ENCODE measurements at places on chromosomes 7 and 10.

- DNase-seq = no peak
These were observed 76.9 kb downstream of the ELMO1 start for GRCh38 chr7:37371755-37372154.

DNA sequence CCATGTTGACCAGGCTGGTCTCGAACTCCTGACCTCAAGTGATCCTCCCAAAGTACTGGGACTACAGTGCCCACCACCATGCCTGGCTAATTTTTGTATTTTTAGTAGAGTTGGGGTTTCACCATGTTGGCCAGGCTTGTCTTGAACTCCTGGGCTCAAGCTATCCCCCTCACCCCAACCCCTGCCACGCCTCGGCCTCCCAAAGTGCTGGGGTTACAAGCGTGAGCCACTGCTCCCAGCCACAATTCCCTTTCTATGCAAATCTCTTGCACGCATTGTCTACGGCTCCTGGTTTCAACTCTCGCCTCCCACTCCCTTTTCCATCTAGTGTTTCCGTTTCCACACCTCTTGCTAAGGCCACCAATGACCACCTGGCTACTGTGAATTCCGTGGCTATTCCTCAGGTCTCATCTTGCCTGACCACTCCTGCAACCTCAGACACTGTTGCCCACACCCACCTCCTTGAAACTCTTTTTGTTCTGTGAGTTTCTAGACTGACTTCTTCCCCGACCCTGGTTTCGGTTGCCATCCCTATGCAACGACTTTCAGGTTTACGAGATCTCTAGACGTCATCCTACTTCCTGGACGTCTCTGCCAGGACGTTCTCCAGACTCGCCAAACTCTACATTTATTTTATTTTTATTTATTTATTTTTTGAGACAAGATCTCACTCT is 3.4 kb downstream of the CLDN3 start:
- DNase-seq = no peak

DNA sequence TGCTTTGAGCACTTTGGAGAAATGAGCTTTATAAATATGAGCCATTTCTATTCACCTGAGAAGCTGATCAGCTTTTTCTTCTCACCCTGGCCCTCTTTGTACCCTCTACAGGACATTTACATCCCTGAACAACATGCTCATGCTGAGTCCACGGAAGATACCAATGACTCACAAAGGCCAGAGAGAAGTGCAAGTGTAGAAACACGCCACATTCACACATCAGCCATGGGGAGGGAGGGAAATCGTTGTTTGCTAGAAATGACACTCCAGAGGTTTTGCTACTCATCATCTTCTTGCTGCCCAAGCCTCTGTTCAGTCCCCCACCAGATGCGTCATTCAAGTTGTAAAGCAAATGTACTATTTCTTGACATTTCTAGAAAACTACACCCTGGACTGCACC is 2.8 kb upstream of the UCN3 start:
- no peak for DNase-seq

- DNase-seq = no peak
These were observed 32.7 kb upstream of the RBAK start for GRCh38 chr7:5012985-5013384.

- DNase-seq = no peak
These were observed 163.2 kb upstream of the GPR26 start for GRCh38 chr10:123502983-123503382.

GRCh38 chr10:34758447-34758996 is 56.6 kb downstream of the PARD3 start:
- DNase-seq = no peak

DNA sequence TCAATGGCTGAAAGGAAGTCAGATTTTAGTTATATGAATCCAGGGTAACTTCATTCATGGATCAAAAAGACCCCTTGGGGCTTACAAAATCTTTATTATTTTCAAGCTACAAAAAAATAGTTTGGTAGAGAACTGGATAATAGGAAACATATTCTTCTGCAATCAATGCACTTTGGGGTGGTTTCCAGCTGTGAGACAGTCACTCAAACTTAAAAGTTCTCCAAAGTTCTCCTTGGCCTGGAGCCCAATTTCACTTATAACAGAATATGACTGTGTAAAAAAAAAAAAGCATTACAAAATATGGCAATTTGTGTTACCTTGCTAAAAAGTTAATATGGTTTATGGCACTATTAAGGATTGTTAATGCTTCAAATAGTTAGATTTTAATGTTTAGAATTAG is 255.5 kb downstream of the AGMO start:
- DNase-seq = no peak

GRCh38 chr10:88553116-88553752 is 29.9 kb downstream of the RNLS start:
- DNase-seq = peak; percentile 19

DNA sequence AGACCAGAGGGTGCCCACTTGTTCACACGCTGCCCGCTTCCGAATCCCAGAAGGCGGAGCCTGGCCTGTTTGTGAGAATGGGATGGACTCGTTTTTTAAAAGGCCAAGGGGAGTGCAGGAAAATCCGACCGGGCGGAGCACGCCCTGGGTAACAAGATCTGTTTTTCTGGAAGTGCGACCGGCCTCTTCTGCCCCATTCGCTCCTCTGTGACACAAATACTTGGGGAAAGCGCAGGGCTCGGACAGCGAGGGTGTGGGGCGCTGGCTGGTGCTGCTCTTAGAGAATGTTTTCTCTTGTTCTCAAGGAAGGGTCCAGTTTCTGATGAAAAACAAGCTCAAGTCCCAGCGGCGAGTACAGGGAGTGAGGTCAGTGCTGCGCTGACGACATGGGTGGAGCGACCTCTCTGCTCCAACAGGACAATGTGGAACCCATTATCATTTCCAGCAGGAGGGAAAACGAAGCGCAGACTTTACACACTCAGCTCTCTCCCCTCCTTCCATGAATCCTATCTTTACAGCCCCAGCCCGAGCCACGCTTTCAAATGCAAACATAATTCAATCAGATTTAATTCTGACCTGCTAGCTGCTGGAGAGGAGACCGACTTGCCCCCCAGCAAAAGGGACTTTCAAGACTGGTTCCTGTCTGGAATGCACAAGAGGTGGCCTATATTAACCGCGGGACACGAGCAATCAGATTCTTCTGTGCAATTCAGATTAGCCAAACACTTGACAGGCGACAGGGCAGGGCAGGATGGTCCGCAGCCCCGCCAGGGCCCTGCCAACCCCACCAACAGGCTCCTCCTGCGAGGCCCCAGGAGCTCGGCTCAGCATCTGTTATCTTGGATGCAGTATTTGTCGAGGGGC is 1.1 kb downstream of the RADIL start:
- no peak for DNase-seq

- DNase-seq = no peak
These were observed 663.6 kb downstream of the GRM8 start for GRCh38 chr7:126589068-126589684.

- no peak for DNase-seq
These were observed 94.8 kb upstream of the ZNF804B start for GRCh38 chr7:88664630-88665233.

DNA sequence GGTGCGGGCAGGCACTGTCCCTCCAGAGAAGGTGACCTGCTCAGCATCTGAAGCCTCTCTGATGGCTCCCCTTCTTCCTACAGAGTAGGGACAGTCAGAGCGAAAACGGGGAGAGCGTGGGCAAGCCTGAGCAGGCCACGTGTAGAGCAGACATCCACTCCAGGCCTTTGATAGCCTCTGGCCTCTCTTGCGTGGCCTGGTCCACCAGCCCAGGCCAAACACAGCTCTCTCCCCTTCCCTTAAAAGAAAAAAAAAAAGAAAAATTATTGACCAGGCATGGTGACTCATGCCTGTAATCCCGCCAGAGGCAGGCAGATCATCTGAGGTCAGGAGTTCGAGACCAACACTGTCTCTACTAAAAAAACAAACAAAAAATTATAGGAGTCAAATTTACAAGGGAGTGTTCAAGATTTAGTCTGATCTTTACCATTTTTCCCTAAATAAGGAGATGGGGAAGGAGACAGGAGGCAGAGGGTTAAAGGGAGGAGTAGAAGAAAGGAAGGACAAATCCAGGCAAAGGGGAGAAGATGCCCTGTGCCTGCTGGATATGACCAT is 84.8 kb downstream of the PLXNA4 start:
- no peak for DNase-seq

DNA sequence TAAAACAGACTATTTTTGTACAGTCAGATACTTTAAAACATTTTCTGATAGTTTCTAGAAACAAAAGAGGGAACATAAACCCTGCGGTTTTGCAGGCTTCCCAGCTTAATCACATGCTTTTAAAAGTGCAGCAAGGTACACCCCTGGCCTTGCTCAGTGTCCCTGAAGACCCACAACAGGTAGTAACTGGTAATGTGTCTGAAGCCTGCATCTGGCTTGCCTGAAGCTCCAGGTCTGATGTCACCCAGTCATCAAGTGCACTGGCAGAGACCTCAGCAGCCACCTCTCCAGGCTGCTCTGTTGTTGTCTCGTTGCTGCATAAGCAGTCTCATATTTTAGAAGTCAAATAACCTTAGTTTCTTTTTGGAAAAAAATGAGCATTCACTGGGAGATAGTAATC is 376.1 kb upstream of the MTPN start:
- no peak for DNase-seq

- no peak for DNase-seq
These were observed 75.0 kb upstream of the SFMBT2 start for GRCh38 chr10:7485799-7486198.

DNA sequence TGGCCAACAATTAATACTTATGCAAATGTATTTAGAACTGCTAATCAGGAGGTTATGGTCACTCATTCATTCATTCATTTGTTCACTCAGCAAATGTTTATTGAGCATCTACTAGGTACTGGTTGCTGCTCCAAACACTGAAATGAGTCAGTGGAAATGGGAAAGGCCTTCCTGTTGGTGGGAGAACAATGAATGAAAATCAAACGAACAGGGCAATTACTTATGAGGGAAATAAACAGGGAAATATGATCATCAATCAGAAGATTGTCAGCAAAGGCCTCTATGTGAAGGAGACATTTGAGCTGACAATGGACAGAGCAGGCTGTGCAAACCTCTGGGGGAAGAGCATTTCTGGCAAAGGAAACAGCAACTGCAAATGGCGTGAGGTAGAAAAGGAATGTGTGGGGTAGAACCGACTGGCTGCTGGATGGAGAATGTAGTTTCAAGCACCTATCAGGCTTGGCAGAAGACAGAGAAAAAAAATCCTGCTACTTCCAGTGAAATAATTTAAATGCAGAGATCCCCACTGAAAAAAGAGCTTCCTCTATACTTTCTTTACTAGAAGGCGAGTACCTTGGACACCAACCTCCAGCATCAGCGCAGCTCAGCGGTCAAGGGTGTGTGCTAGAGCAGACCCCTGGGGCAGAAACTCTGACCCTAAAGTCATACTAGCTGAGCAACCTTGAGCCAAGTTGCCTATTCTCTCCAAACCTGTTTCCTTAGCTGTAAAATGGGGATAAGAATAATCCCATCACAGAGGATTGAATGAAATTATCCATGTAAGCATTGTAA is 108.8 kb upstream of the EEPD1 start:
- DNase-seq = no peak

DNA sequence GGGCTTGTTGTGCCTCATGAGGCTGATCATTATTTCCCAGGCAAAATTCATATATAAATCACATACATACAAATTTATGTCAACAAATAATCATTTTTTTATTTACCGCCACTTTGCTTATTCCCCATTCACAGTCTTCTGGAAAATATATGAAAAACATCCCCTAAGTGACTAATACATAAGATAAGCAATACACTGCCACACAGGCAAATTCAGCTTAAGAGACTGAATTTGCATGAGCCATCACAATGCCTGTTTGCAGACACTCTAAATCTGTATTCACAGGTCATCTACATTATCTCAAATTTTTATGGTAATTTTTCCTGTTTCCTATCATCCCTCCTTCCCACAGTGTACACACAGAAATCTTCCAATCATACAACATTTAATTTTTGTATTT is 13.2 kb downstream of the OSBPL3 start:
- no peak for DNase-seq

DNA sequence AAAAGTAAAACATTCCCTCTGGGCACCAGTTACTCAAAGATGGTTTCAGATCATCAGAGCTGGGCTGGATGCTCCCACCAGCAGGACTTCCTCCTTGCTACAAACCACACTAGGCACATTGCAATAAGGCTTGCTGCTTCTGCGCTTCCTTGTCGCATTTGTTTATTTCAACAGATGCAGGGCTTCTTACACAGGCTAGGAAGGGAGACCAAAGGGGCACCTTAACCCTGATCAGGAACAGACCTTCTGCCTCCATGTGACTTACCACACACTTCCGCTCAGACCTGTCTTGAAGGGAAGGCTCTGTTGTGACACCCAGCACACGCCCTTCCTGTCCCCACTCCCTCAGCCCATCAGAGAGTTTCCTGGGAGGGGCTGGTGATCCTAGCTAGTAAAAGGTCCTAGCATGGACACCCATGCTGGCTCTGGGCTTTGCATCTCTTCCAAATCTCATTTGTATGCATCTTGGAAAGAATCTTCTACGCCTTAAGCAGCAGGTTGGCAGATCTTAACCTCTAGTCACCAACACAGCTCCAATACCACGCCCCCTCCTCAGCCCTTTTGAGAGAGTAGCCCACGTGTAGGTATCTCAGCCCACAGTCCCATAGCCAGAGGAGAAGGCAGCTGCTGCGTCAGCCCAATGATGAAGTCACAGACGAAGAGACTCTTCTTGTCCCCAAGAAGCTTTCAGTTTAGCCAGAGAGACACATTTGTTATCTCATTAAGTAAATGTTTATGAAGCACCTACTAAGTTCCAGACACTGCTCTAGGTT is 47.1 kb upstream of the SVIL start:
- DNase-seq = peak; percentile 37

GRCh38 chr10:44976352-44977198 is 2.0 kb downstream of the DEPP1 start:
- no peak for DNase-seq
